Esophagus squamous epithelium (tissue), 5 donors: ENCODE measurements at places on chromosomes 7 and 10.

- no peak for DNase-seq
Observed at GRCh38 chr10:69385454-69386350, 31.0 kb downstream of the TACR2 start.

DNA sequence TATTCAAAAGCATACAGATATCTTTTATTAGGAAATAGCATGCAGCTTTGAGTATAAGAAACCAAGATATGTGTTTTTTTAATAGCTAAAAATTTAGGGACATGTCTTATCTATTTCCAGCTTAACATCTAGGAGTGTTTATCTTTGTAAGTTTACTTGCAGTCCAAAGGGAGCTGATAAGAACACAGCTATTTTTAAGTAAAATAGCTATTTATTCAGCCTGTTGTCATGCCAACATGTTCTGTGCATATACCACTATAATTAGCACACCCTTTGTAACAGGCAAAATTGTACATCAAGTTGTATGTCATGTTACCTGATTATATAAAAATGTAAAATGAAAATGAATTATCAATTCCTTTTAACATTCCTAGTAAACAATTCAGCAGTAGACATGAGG is 29.6 kb downstream of the FAM133B start:
- no peak for DNase-seq

- DNase-seq = no peak
Observed at GRCh38 chr7:36606976-36607720, 117.1 kb downstream of the AOAH start.

DNA sequence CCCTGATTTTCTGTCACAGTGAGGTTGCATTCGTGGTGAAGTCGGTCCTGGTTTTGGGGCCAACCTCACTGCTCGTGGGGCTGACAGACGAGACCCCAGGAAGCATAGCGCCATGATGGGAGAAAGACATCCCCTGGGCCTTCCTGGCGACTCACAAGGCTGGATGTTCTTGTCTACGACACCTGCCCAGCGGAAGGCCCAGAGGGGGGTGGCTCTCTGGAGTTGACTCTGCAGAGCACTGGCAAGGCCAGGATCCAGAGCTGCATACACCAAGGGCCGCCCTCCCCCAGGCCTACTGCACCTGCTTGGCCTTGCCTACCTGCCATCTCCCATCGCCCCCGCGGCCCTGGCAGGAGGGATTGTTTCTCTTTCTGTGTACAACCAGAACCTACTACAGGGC is 608.9 kb downstream of the PTPRN2 start:
- no peak for DNase-seq

DNA sequence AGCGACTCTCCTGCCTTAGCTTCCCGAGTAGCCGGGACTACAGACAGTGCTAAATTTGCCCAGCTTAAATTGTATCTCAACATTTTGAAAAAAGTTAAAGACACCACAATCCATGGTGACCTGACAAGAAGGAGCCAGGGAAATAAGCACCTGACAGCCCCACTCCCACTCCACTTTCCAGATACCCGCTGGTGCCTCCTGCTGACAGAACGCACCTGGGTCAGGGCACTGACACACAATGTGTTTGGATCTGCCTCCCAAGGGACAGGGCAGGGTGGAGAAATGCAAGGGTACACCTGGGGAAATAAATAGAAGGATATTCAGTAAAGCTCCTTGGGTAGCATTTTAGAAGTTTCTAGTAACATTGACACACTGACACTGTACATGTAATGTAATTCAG is 58.9 kb upstream of the OPN4 start:
- DNase-seq = no peak

DNA sequence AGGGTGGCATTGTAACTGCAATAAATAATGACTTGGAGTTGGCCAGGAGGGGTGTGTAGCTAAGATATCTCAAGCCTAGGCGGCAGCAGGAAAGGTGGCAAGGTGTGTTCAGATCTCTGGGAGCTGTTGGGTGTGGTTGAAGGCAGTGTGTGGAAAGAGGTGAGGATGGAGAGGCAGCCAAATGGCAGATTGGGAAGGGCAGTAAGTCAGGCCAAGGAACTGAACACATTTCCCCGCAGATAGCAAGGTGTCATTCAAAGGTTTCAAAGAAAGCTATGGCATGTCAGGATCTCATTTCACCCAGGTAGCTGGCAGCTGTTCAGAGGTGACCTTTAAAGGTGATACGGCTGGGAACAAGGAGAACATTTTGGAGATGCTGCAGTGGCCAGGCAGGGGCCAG is 586.0 kb upstream of the MGMT start:
- DNase-seq = no peak

- DNase-seq = no peak
Observed at GRCh38 chr7:50837965-50838364, 55.3 kb upstream of the GRB10 start.

GRCh38 chr10:84837877-84838276 is 509.5 kb downstream of the CCSER2 start:
- no peak for DNase-seq

DNA sequence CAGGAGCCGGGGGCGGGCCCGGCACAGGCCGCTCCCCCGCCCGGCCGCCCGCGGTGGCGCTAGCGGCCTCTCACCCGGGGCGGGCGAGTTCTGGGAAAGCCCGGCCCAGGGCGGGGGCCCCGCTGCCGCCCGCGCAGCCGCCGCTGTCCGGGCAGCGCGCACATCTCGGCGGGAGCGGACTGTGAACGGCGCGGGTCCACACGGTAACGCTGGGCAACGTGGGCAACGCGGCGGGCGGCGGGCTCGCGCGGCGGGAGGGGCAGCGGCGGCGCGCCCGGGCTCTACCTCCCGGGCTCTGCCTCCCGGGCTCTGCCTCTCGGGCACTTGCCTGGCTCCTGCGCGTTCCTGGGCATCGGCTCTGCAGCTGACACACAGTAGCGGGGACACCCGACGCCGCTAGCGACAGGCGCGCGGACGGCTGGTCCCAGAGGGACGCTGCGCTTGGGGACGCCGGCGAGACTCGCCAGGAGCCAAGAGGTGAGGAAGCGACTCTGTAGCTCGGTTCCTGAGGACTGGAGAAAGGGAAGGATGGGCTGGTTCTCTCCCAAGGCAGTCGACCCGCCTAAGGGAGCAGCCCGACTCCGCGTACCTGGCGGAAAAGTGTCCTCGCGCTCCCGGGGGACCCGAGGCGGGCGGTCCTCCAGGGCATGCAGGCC is at the start of gene PLCE1:
Gene PLCE1, plus strand, starts transcription at position 150 of the 656 bp plus-strand sequence. CDS start 37,116 bp downstream, outside the sequence.
- DNase-seq = no peak

DNA sequence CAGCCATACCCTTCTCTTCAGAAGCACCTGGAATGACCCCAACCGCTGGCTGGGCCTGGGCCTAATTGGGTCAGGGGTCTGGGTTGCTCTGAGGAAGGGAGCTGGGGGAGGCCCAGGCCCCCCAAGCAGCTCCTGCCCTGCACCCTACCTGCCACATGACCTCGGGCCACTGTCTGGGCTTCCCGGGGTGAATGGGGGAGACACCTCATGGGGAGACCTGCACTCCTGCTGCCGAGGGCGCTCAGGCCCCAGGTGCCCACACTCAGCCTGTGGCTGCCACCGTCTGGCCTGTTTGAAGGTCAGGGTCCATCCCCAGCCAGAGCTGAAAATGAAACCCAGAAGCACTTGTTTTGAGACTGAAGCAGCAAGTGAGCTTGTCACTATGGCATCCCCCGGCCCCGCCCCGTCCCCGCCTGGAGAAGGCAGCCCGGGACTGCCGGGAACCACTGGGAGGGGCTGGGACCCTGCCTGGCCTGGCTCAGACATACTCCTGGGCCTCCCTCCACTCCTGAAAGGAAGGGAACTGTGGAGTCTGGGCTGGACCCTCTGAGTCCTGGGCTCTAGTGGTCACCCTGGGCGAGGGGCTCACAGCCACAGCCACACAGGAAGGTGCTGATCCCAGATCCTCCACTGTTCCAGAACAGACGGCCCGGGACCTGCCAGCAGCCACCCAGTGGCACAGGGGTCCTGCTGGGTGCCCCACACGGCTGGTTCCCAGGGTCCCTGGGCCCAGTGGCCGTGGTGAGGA is 7.4 kb upstream of the MICALL2 start:
- no peak for DNase-seq

DNA sequence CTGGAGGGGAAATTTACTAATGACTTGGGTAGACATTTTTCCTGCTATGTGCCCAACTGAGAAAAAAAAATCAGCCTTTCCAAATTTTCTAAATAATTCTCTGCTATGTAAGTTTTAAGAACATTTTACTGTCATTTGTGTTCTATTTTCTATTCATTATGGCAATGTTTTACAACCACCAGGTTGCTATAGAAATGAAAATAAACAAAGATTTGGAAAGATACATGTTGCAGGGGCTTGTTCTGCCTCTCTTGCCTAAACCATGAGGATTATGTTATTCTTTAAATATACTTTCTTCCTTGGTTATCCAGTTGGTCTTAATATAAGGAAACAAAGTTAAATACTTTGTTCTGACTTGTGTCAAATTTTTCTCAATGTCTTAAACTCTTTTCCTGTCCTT is 257.2 kb downstream of the TWIST1 start:
- no peak for DNase-seq

DNA sequence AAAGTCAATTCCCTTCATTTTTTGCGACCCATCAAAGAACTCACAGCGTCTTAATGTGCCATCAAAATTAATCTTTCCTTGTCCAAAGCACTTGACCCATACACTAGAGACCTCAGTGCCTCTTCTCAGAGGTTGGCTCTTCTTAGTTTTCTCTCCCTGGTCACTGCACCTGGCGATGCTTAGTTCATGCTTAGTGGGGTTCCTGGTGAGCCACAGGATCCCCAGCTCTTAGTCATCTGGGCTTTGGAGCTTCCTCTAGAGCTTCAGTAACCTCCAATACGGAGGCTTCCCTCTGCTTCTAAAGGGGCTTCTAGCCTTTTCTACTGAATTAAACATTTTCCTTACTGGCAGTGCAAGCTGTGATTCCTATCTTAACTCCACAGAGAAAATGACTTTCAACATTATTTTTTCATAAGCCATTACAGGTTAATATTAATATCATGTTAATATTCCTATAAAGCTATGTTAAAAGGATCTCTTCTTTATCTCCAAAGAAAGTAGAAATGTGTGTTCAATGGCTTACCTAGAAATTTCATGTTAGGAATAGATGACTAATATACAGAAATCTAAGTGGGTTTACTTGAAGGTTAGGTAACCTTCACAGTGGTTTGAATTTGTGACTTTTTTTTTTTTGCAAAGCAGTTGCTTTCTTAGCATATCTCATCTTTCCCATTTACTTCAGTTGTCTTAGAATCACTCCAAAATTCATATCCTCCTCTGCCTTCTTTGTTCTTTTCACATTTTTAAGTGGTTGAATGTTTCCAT is 295.2 kb downstream of the CAMK1D start:
- DNase-seq = no peak

DNA sequence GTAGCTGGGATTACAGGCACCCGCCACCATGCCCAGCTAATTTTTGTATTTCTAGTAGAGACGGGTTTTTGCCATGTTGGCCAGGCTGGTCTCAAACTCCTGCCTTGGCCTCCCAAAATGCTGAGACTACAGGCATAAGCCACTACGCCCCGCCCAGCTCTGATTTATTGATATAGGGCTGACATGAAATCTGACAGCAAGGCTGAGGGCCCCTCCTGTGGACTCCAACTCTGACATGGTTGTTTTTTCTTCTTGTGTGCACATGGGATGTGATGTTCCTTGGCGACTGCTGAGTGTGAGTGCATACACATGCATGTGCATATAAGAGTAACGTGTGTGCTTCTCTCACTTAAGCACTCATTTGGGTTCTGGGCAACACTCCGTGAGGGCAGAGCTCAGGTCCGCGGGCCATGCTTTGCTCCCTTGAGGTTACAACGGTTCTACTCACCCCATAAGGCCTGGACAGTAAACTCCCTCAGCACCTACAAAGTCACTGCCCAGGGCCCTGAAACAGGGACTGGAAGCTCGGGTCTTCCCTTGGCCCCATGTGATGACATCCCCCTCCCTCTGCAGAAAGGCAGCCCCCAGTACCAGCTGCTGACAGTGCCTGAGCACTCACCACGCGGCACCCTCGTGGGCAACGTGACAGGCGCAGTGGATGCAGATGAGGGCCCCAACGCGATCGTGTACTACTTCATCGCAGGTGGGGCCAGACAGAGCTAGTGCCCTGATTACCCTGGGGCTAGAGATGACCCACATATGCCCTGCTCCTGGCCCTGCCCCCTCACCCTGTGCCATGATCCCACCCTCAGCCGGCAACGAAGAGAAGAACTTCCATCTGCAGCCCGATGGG is 33.6 kb upstream of the VSIR start:
- DNase-seq = no peak
